ENCODE measurements at places on chromosomes 5 and 9. TPM values are rescaled to one million over a fixed set of nuclear protein-coding genes. Genes with fewer than 3 reads are reported as not detected.

SPATA6L gene
- total RNA-seq: 2.1 TPM

GRCh38 chr5:52043543-52043942, 660.3 kb downstream of the ISL1 start:
- DNase-seq: no peak

DNA sequence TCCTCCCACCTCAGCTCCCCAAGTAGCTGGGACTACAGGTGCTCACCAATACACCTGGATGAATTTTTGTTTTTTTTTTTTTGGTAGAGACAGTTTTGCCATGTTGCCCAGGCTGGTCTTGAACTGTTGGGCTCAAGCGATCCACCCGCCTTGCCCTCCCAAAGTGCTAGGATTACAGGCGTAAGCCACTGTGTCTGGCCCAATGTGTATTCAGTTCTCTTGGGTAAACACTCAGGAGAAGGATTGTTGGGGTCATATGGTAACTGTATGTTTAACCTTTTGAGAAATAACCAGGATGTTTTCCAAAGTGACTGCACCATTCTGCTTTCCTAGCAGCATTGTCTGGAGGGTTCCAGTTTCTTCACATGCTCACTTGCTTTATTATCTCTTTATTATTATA, 67.4 kb downstream of the TNPO1 start:
- DNase-seq: no peak

DNA sequence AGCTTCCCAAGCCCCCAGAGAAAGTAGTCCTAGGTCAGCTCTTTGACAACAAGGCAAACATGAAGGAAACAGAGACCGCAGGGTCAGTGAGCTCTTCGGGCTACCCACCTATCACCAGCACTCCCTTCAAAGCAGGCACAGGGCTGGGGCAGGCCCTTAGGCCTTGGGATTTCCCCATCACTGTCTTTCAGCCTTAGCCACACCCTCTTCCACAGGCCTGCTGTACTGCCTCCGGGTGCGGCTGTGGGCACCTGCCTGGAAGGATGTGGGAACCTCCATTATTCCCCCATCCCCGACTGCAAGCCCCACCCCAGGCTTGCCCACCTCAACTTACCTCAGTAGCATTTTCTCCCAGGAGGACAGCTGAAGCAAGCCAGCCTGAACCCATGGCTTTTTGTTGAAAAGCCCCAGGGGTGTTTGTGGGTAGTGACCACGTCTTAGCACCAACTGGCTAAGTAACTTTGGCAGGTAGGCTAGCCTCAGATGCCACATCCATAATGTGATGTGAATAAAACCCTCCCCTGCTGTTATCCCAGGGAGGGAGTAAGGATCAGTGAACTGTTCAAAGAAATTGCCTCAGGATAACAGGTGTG, 100.2 kb downstream of the PIK3R1 start:
- no peak for DNase-seq

DNA sequence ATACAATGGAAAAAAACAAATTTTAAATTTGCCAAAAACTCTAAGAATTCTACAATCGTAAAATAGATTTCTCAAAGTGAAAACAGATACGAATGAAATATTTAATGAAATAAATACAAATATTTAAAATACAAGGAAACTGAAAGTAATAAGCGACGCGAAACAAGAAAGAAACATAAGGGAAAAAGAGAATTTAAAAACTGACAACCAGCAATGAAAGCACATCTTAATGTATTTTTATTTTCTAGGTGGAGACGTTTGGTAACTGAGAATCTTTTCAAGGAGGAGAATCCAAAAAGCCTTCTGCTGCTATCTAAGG, 1.0 kb downstream of the ANXA2R start:
- DNase-seq: no peak

CER1 gene
- 0.30 TPM for total RNA-seq

DNA sequence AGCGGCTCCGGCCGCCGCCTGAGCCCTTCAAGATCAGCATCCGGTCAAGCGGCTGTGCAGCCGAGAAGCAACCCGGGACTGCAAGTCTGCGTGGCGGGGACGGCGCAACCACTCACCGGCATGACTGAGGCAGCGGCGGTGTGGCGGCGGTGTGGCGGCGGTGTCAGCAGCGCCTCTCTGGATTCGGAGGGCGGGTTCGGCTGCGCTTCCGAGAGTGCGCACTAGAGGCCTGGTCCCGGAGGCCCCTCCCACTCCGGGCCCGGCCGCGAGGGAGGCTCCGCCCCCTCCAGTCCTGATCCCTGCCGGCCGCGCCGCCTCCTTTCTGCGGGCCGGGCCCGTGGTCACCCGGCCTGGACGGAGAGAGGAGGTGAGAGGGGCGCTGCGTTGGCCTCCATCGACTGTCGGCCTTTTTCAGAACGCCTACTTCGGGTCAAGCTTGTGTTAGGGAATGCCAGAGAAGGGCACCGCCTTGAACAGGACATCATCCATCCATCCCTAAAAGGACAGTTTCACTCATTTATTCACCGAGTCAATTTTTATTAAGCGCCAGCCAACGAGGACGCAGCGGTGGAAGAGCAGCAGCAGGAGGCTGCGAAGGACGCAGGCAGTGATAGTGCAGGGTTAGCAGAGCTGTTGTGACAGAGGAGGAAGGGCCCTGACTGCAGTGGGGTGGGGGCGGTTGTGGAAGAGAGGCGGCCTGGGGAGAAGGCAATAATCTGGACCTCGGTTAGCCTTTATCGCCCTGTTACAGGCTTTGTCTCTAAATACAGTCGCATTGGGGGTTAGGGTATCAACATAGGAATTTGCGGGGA, at the start of gene ATOX1:
ATOX1 (minus strand) TSS at position 202 of the 812 bp plus-strand sequence; CDS start at position 122, 80 bp downstream.
- DNase-seq: peak; percentile 47

PCDHA11 gene
- total RNA-seq: 0.39 TPM

SPATA31D4 gene
- total RNA-seq: not detected

GRCh38 chr5:81552852-81553566, 159.1 kb upstream of the ACOT12 start:
- no peak for DNase-seq

GRCh38 chr5:167943343-167943742, 348.1 kb upstream of the WWC1 start:
- no peak for DNase-seq

GBGT1 gene
- 3.4 TPM for total RNA-seq

NEURL1B gene
- 15.9 TPM for total RNA-seq

DNA sequence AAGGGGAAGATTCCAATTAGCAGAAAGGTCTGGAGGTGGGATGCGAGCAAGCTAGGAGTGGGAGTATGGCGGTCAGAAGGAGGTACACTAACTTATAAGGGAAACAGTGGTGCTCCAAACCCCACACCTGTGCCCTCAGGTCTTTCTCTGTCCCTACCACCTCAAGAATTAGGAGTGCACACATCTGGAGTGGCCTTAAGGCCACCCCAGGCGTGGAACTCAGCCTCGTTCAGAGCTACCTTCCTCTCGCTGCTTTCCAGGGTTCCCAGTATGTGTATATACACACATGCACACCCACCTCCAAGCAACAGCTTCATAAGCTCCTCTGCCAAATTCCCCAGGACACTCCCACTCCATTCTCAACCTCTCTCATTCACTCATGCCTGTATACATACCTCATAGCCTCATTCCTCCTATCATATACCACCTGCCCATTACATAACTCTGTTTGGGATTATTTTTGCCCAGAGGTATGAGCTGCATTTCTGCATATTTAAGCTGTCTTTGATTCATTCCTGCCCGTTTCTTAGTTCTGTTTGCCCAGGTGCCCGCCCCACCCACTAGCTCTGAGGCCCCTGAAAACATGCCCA, 118.7 kb downstream of the PSD2 start:
- DNase-seq: no peak

GRCh38 chr5:172939611-172940267, 19.5 kb upstream of the RPL26L1 start:
- DNase-seq: no peak

ADAMTS6 gene
- 7.0 TPM for total RNA-seq

- no peak for DNase-seq
These were observed 20.9 kb downstream of the WHRN start for GRCh38 chr9:114484215-114484853.

DNA sequence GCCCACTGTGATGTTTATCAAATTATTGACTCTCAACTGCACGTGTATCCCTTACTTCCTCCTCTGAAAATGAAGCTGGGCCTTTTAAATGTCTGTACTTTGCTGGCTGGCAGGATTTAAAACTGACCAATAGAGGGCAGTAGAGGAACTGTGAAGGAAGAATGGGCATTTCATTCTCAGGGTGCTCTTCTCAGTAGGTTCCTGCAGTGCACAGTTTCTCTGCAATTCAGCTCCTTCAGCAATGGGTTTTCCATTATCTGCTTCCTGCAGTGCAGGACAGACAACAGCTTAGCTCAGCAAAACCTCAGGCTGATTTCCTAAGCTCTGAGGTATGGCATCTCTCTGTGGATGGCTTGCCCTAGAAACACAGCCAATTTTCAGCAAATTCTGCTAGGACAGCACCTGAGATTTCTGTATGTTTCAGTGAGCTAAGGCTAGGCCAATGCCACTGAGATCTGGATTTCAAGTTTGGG, 298.4 kb upstream of the PRDM9 start:
- peak; percentile 23 for DNase-seq

GRCh38 chr5:71666321-71666720, 52.8 kb upstream of the CARTPT start:
- DNase-seq: no peak

GRCh38 chr5:53537711-53538110, 22.7 kb upstream of the NDUFS4 start:
- DNase-seq: no peak

GRCh38 chr5:88872971-88873370, 10.0 kb downstream of the MEF2C start:
- no peak for DNase-seq

GRCh38 chr5:40689438-40689837, 9.7 kb downstream of the PTGER4 start:
- peak; percentile 49 for DNase-seq

DNA sequence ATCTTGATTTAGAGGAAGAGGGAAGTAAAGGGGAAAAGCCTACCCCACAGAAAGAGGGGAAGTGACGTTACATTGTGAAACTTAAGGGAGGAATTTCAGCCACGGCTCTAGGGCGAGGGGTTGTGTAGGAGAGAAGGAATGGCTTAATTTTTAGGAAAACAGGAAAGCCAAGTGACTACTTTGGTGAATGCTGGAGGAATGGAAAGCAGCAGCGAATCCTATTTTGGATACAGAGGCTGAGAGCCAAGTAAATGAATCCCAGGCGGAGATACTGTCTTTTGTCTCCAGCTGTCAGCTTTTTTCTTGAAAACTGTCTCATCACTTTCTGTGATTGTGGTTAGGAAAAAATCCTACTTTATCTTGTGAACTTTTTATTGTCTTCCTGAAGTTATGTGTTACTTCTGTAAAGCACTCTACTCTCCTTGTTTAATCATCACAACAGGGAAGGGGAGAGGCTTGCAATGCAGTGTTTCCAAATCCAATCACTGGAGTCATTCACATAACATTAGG, 188.4 kb downstream of the TSSK1B start:
- DNase-seq: peak; percentile 79

DNA sequence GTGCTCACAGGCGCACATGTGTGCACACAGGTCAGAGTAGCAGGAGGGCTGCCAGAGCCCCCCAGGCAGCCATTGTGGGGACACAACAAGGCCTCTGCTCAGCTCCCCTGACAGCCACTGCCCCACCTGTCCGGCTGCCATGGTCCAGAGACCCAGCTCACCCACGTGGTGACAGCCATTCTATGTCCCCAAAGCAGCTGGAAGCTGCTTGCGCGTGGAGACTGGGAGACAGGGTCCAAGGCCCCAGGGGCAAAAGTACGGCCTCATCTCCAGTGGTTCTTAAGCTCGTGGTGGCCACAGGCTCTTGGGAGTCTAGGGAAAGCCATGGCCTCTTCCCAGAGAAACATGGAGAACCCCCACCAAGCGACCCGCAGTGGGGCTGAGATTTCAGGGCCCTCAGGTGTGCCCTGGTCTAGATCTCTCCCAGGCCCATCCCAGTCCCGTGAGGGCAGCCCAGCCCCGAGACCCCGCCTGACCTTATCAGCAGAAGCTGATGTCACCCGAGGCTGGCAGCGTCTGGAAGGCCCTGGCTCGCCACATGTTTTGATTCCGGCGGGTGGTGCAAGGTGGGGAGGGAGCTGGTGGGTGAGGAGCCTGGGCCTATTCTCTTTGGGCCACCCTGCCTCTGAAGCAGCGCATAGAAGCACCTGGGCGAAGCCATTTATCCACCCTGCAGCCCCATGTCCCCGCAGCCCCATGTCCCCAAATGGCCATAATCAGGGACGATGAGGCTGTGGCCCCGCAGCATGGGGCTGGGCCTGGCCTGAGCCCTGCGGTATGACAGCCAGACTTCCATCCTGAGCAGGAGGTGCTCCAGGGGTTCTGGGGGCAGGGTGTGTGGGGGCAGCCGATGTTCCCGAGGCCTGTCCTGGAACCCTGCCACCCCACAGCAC, 31.7 kb downstream of the GLT6D1 start:
- no peak for DNase-seq

C1QTNF2 gene
- total RNA-seq: 12.3 TPM

GRCh38 chr5:5755888-5756287, 333.4 kb downstream of the ICE1 start:
- DNase-seq: no peak

GRCh38 chr9:1454616-1455347, 404.6 kb downstream of the DMRT2 start:
- peak; percentile 96 for DNase-seq

DNA sequence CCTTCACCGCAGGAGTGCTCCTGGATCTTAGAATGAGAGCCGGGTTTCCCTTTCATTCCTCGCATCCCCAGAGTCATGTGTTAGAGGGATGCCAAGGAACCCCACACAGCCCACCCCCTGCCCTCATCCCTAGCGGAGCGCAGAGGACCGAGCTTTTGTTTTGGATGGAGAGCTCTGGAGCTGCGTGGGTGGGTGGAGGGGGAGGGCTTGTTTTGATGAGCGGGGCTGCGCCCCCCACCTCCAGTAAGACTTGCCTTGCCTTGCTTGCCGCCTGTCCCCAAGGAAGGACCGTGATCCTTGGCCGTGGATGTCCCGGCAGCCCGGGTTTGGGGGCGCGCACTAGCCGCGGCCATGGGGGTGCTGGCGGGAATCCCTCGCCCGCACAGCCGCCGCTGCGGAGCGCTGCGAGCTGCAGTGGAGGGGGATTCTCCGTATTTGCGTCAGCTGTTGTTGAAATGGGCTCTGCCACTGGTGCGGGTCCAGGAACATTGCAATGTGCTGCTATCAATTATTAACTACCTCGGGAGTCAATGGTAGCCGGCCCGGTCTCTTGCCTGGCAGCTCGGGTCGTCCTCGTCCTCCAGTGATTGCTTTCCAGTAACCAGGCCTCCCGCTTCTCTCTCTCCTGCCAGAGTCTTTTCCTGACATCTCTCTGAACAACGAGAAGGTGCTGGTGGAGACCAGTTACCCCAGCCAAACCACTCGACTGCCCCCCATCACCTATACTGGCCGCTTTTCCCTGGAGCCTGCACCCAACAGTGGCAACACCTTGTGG, 1.0 kb downstream of the EGR1 start:
- DNase-seq: no peak

- no peak for DNase-seq
These were observed 34.2 kb upstream of the CLPTM1L start for GRCh38 chr5:1378866-1379659.

CCDC69 gene
- 7.0 TPM for total RNA-seq

ZNF354C gene
- 11.8 TPM for total RNA-seq

EQTN gene
- total RNA-seq: 1.4 TPM

NSG2 gene
- 3.1 TPM for total RNA-seq

DNA sequence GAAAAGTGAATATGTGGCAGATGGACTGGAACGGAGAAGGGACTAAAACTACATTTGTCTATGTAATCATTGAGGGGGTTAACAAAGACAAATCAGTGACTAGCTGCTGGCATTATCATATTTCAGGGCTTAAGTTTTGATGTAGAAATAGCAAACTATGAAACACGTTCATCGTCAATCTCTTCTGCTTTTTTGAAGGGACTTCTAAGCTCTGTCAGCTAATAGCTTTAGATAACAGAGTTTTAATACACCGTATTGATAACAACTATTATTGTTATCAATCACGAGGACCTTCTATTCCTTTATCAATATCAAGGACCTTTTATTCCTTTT, 38.9 kb upstream of the MRPS30 start:
- no peak for DNase-seq

GRCh38 chr9:110812886-110813285, 144.3 kb downstream of the MUSK start:
- DNase-seq: no peak
